ENCODE measurements at places on chromosomes 2 and 18. TPM values are rescaled to one million over a fixed set of nuclear protein-coding genes. Genes with fewer than 3 reads are reported as not detected.

The RMDN2 gene
- total RNA-seq, result 6.6 TPM

The CNDP1 gene
- 0.57 TPM for total RNA-seq

The STPG4 gene
- 0.90 TPM for total RNA-seq

The LRRTM1 gene
- total RNA-seq, result not detected

The GPR45 gene
- total RNA-seq, result not detected

The FAM124B gene
- not detected for total RNA-seq

The OTOF gene
- not detected for total RNA-seq

The SLC16A14 gene
- 2.4 TPM for total RNA-seq

The CABYR gene
- total RNA-seq, result 2.0 TPM

DNA sequence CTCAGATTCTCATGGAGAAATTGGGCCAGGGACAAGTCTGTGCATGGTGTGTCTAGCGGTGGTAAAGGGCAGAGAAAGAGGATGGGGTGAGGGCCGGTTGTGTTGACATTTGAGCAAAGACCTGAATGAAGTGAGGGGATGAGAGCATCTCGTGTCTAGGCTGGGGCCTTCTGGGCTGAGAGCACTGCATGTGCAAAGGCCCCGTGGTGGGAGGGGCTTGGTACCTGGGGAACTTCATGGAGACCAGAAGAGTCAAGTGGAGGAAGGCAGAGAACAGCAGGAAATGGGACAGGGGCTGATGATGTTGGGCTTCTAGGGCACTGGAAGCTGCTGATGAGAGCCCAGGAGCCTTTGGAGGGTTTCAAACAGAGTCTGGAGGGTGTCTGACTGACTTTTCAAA lies 76.8 kb downstream of the SH3BP4 start:
- H3K36me3 ChIP-seq, result no peaks in the 10 kb centered on the region
- no peak overlapping the region for H3K4me3 ChIP-seq
- no peak for DNase-seq
- no peaks in the 10 kb centered on the region for H3K27me3 ChIP-seq
- H3K27ac ChIP-seq, result no peak overlapping the region

DNA sequence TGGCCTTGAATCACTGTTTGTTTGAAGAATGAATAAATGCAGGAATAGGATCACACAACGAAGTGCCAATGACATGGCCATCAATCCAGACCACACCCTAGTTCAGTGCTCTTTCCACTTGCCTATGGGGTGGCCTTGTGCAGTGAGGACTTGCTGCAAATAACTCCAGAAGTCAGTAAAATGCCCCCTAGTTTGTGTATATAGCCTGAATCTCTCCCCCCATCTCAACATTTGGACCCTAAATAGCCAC lies 299 bp downstream of the FABP1 start:
- H3K4me3 ChIP-seq, result no peak overlapping the region
- H3K27ac ChIP-seq, result no peak overlapping the region
- DNase-seq, result no peak
- H3K4me1 ChIP-seq, result no peaks in the 10 kb centered on the region
- no peaks in the 10 kb centered on the region for H3K36me3 ChIP-seq

DNA sequence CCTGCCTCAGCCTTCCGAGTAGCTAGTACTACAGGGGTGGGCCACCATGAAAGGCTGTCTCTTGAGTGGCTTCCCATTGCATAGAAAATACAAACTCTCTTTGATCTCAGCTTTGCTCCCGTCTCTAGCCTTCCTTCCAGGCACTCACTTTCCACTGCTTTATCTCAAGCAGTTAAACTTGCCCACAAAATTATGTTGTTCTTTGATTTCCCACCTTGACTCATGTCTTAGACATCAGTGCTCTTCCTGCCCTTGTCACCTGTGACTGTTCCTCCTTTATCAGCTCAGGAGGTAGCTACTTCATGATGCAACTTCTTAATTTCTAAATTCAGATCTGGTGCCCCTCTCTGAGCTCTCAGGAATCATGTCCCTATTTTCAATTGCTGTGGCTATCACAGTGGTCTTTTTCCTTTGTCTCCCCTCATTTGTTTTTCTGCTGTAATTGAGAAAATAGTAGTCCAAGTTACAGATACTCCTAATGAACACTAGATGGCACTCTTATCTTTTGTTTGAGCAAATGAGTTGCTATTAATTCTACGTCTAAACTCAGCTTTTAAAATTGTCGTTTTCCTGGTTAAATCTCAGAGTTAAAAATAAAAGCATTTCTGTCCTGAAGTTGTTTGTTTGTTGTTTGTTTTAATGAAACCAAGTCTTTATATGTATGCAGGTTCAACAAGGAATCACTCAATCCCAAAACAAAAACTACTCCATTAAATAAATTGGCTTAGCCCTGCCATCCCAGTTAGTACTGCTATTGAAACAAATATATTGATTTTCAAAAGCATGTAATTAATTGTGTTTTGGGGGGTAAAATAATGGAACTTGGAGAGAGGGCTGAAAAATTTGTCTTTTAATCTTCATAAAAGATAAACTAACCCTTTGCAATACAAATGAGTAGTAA lies 46.9 kb upstream of the GREB1L start:
- no peaks in the 10 kb centered on the region for H3K4me1 ChIP-seq
- DNase-seq, result peak; percentile 56

GRCh38 chr2:135843671-135844070 lies 6.7 kb upstream of the LCT start:
- no peak overlapping the region for H3K27ac ChIP-seq
- no peaks in the 10 kb centered on the region for H3K36me3 ChIP-seq
- H3K4me3 ChIP-seq, result no peak overlapping the region
- H3K4me1 ChIP-seq, result no peaks in the 10 kb centered on the region
- no peak for DNase-seq
- H3K27me3 ChIP-seq, result no peaks in the 10 kb centered on the region

DNA sequence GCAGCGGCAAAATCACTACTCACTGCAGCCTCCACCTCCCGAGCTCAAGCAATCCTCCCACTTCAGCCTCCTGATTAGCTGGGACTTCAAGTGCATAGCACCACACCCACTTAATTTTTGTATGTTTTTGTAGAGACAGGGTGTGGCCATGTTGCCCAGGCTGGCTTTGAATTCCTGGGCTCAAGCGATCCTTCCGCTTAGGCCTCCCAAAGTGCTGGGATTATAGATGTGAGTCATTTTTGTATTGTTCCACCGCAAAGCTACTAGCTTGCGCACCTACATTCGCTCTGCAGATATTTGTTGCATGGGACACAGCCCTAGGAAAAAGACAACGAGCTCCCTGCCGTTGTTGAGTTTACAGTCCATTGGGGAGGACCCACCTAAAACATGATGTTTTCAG lies 173.5 kb upstream of the AGAP1 start:
- no peak overlapping the region for H3K27ac ChIP-seq
- no peaks in the 10 kb centered on the region for H3K27me3 ChIP-seq
- no peak for DNase-seq
- no peaks in the 10 kb centered on the region for H3K4me1 ChIP-seq
- H3K4me3 ChIP-seq, result no peak overlapping the region

- H3K4me1 ChIP-seq, result peaks cover 21% of the 10 kb centered on the region
- H3K27ac ChIP-seq, result no peak overlapping the region
- no peak overlapping the region for H3K4me3 ChIP-seq
- no peak for DNase-seq
Observed at GRCh38 chr2:12709207-12709522, 7.6 kb upstream of the TRIB2 start.

- DNase-seq, result no peak
- no peak overlapping the region for H3K4me3 ChIP-seq
- H3K27ac ChIP-seq, result no peak overlapping the region
- H3K4me1 ChIP-seq, result no peaks in the 10 kb centered on the region
Observed at GRCh38 chr2:128452536-128453530, 134.2 kb upstream of the HS6ST1 start.

- peaks cover 13% of the 10 kb centered on the region for H3K4me1 ChIP-seq
- H3K4me3 ChIP-seq, result peak overlapping the region; percentile 83
- peak overlapping the region; percentile 79 for H3K27ac ChIP-seq
- no peaks in the 10 kb centered on the region for H3K36me3 ChIP-seq
- H3K27me3 ChIP-seq, result no peaks in the 10 kb centered on the region
Observed at GRCh38 chr2:11466307-11467128, 557 bp upstream of the E2F6 start.

DNA sequence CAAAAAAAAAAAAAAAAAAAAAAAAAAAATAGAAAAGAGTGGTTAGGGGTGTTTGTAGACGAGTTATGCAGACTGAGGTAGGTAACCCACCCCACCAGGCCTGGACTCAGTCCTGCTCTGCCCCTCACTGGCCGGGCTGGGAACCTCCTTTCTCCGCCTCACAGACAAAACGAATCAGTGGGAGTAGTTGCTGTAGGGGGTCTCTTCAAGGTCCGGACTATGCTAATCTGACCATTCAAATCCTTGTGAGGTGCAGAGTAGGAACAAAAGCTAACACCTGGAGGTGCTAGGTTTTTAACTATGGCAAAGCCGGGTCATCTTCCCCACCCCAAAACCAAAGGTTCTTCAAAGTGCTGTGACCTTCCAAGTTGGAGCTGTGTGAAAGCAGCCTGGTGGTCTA lies 223.7 kb downstream of the SLC4A3 start:
- no peak overlapping the region for H3K27ac ChIP-seq
- H3K36me3 ChIP-seq, result no peaks in the 10 kb centered on the region
- no peaks in the 10 kb centered on the region for H3K4me1 ChIP-seq
- H3K4me3 ChIP-seq, result no peak overlapping the region

DNA sequence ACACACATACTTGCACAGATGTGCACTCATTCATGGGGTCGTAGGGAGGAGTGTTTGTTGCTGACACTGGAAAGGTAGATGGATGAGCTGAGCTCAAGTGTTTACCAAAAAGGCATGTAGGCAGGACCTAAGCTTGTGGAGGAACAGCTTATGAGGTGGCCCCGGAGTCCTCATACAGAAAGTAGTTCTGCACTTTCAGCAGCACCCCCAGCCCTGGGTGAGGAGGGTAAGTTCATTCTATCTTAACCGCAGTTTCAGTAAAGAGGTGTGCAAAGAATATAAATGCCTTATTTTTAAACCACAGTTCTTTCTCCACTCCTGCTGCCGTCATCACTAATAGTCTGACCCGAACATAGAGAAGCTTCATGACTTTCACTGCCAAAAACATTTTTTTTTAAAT lies 31.7 kb upstream of the RNF152 start:
- H3K27ac ChIP-seq, result no peak overlapping the region
- no peaks in the 10 kb centered on the region for H3K4me1 ChIP-seq
- no peak for DNase-seq
- no peaks in the 10 kb centered on the region for H3K36me3 ChIP-seq

DNA sequence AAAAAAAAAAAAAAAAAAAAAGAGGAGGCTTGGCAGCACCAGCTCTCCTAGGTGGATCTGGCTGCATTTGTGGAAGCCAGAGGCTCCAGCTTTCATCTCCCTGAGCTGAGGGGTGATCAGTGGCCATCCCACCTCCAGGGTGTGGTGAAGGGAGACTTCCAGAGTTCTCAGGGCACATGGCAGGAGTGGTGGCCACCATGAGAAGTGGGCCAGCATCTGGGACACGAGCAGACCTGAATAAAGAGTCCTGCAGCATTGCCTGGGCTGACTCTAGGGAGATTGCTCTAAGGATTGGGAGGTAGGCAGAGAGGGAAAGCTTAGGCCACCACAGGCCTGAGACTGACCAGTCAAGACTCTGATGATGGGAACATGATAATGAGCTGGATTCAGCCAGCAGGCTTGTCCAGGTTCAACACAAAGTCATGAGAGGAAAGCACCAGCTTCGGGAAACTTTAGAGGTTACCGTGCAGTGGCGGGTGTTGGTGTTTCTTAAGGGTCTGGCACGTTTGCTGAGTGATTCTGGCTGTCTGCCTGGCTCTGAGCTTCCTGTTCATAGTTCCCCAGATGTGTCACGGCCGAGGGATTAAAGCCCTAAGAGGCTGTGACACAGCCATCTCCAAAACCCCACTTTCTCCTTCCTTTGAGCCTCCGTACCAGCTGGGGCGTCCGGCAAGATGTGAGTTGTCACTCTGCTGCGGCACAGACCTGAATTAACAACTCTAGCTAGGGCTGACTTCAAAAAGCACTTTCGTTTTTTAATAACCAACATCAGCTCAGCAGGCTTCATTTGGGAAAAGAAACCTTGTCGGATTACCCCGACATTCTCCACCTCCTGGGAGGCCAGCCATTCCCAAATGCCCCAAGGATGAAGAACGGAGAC lies 38.3 kb upstream of the IL1R1 start:
- no peaks in the 10 kb centered on the region for H3K36me3 ChIP-seq
- H3K27me3 ChIP-seq, result peaks cover 5% of the 10 kb centered on the region
- H3K4me3 ChIP-seq, result no peak overlapping the region
- H3K27ac ChIP-seq, result no peak overlapping the region
- peaks cover 7% of the 10 kb centered on the region for H3K4me1 ChIP-seq

GRCh38 chr2:5203134-5203755 lies 488.9 kb upstream of the SOX11 start:
- H3K4me1 ChIP-seq, result no peaks in the 10 kb centered on the region
- H3K27me3 ChIP-seq, result no peaks in the 10 kb centered on the region

DNA sequence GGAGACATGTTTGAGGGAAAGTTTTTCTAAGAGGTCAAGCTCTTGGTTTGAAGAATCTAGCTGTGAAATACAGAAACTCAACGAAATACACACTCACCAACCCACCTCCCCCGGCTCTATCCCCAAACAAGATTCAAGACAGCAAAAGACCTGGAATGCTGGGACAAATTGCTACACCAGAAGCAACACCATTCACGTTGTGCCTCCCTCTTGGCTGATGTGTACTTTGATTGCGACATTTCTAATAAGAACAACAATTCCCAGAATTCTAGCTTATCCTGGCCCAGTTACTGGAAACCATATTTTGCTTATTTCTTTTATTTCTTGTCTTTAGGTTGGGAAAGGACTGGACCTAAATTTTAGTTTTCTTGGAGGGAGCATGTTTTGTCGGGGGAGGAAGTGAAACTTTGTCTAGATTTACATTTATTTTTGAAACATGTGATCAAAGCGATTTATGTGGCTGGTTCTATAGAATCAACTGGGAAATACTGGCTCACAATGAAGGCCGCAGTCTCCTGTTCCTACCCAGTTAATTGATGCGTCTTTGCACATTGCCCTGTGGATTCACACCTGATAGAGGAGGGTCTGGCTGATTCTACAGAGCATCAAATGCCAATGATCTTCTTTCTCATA lies 29.6 kb upstream of the LPIN1 start:
- DNase-seq, result peak; percentile 32
- no peak overlapping the region for H3K27ac ChIP-seq
- H3K27me3 ChIP-seq, result no peaks in the 10 kb centered on the region

DNA sequence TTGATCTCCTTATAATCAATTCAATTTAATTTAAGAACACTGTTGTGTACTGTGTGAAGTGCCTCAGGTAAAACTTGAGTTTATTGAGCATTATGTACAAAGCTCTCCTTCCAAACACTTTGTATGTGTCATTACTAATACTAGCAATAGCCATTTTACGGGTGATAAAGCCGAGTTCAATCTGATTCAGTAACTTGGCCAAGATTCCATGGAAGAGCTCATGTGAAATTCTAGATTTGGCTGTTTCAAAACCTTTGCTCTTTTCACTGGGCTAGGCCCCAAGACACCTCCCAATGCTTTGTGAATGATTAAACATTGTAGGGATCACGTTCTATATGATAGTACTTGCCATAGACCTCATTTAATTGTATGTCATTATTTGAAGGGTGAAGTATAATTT lies 8.9 kb upstream of the NFE2L2 start:
- H3K27me3 ChIP-seq, result no peaks in the 10 kb centered on the region
- no peaks in the 10 kb centered on the region for H3K36me3 ChIP-seq
- DNase-seq, result no peak
- no peak overlapping the region for H3K4me3 ChIP-seq
- no peak overlapping the region for H3K27ac ChIP-seq

GRCh38 chr2:27875089-27875881 lies 14.9 kb downstream of the RBKS start:
- H3K27ac ChIP-seq, result no peak overlapping the region
- no peak for DNase-seq
- H3K4me1 ChIP-seq, result no peaks in the 10 kb centered on the region
- H3K4me3 ChIP-seq, result no peak overlapping the region
